ENCODE measurements at places on chromosomes 7 and 10.
A peak's percentile ranks its signal among the peaks of the same experiment; 100 is the strongest.

DNA sequence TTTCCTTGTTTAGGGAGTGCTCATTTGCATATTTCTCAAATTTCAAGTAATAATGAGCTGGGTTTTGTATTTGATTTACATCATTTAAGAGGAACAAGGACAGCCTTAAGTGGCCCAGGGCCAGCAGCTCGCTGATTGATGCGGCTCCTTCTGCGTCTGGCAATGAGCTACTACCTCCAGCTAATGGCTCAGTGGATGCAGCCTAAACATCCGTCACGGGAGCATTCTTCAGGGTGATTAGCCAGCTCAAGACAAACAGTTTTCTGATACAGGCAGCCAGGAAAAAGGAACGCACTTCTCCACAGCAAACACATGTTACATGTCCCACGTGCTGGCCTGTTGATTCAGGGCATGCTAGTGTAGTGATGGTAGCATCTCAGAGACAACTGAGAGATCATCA is 169.3 kb upstream of the TCERG1L start:
- no peak for DNase-seq

DNA sequence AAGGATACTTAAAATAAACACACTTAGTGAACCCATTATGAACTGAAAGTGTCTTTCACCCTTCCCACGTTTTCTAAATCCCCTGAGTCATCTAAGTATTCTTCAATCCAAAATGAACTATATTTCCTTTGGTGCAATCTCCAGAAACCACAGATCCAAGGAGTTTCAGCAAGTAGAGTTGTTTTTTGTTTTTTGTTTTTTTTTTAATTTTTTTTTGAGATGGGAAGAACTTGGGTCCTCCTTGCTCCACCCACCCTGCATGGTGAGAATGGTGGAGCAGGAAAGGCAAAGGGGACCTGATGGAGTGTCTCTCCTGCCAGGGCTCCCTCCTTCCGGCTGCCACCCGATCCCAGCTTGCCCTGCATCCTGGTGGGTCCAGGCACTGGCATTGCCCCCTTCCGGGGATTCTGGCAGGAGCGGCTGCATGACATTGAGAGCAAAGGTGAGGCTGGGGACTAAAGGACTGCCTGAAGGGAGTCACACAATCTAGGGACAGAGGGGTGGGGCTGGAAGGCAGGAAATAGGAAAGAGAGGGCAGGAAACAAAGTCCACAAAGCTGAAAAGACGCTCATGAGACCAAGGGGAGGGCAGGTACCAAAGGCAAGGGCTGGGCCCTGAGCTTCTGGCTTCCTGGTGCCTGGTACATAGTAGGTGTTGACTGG is 12.1 kb downstream of the ATG9B start:
- no peak for DNase-seq

GRCh38 chr7:2036786-2037185 is 196.0 kb downstream of the MAD1L1 start:
- DNase-seq = no peak

- no peak for DNase-seq
Observed at GRCh38 chr10:133372507-133372906, 647 bp downstream of the ECHS1 start.

- DNase-seq = no peak
Observed at GRCh38 chr7:134414109-134414508, 44.8 kb downstream of the AKR1B1 start.

GRCh38 chr10:129483430-129484010 is 16.5 kb downstream of the MGMT start:
- no peak for DNase-seq

- DNase-seq = no peak
Observed at GRCh38 chr10:73850863-73851461, 23.4 kb downstream of the CAMK2G start.

- no peak for DNase-seq
Observed at GRCh38 chr10:75407713-75408508, 6.3 kb upstream of the ZNF503 start.

- DNase-seq = no peak
Observed at GRCh38 chr10:100978901-100979195, 8.4 kb downstream of the MRPL43 start.

GRCh38 chr10:49139846-49140195 is 6.0 kb upstream of the FAM170B start:
- DNase-seq = no peak

- DNase-seq = no peak
Observed at GRCh38 chr10:106636766-106637491, 527.6 kb downstream of the SORCS1 start.

- DNase-seq = no peak
Observed at GRCh38 chr7:114175125-114175524, 239.5 kb upstream of the FOXP2 start.

- no peak for DNase-seq
Observed at GRCh38 chr7:157265051-157265450, 71.8 kb upstream of the DNAJB6 start.

- no peak for DNase-seq
Observed at GRCh38 chr10:5343092-5343491, 21.7 kb upstream of the UCN3 start.

DNA sequence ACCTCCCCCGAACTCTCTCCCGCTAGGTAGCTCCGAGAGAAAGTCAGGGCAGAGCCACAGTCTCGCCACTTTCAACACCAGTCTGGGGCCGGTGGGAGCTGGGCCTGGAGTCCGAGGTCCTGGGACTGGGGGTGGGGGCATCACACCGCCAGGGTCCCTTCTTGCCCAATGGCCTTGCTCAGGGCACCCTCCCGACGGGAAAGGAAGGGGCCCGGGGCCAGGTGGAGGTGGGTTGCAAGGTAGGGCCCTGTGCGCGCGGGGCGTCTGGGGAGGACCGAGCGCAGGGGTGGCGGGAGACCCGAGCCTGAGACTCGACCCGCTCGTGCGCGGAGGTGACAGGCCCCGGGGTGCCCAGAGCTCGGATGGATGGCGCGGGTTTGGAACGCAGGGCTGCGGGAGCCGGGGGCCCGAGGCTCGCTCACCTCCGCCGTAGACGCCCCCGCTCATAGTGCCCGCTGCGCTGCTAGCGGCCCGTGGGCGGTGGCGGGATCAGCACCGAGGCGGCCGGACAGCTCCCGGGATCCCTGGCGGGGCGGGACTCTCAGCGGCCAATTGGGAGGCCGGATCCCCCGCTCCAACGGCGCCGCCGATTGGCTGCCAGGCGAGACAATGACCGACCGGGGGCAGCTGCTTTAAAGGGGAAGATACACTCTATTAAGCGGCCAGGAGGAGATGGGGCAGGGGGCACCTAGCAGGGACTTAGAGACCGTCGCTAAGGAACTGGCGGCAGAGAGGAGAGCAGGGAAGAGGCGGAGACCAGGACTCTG is at the start of gene ACTL6B:
TSS of gene ACTL6B (minus strand) at position 541 of the 767 bp plus-strand sequence. CDS start at position 447, 94 bp downstream.
- peak; percentile 56 for DNase-seq

DNA sequence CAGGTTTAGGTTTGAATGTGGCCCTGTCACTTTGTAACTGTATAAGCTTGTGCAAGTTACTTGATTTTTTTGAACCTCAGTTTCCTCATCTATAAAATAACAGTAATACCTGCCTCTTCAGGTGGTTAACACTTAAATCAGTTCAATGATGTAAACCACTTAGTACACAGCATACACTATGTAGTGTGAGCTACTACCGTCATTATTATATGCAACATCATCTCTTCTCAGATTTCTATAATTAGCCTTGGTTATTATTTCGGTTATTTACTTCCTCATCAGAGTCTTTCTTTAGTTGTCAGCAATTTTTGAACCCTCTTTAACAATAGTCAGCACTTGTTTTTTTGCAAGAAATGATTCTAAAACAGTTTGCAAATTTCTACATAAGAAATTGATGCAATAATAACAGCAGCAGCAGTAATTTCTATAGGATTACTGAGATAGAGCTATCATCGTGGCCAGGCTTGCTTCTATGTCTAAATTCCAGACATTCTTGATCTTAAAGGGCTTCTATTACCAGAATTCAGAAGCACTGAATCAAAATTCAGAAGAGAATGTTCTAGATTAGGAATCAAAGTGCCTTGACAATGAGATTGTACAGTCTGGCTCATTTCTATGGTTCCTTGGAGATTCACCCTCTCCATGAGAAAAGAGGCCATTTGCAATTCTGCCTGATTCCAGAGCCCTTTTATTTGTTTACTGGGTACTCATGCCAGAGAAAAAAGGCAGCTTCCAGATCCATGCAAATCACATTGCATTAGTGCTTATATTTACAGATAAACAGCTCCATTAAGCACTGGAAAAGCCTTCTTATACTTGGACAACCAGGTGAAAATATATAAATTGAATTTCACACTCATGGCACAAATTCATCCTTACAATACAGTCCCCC is 25.0 kb upstream of the WDR11 start:
- DNase-seq = no peak

GRCh38 chr7:155807789-155808548 is 4.3 kb downstream of the SHH start:
- DNase-seq = no peak

GRCh38 chr7:3109311-3109915 is 65.7 kb upstream of the CARD11 start:
- DNase-seq = no peak

DNA sequence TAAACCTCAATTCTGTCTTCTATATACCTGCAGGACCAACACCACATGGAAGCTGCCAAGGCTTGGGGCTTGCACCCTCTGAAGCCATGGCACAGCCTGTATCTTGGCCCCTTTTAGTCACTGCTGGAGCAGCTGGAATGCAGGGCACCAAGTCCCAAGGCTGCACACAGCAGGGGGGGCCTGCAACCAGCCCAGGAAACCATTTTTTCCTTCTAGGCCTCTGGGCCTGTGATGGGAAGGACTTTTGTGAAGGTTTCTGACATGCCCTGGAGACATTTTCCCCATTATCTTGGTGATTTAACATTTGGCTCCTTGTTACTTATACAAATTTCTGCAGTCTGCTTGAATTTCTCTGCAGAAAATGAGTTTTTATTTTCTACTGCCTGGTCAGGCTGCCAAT is 123.2 kb upstream of the PCGF5 start:
- DNase-seq = no peak

- no peak for DNase-seq
Observed at GRCh38 chr10:18409599-18410397, 241.6 kb downstream of the NSUN6 start.

GRCh38 chr7:1787241-1787640 is 117.2 kb downstream of the ELFN1 start:
- no peak for DNase-seq

DNA sequence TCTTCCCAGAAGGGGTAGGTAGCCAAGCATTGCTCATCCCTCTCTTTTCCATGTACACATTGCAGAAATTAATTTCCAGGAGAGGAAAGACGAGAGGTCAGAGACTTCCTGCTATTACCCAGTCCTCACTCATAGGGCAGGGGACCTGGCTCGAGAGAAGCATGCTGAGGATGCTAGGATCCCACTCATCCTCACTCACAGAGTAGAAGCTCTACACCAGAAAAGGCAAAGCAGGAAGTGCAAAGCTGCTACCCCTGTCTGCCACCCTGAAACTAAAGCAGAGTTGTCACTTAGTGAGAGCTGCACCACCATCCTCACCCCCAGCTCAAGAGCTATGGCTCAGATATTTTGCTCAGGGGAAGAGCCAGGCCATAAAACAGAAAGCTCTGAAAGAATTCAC is 9.9 kb downstream of the OR9A2 start:
- DNase-seq = no peak

- no peak for DNase-seq
Observed at GRCh38 chr7:158161194-158161593, 426.4 kb downstream of the PTPRN2 start.

- no peak for DNase-seq
Observed at GRCh38 chr10:58781873-58782488, 269.3 kb downstream of the BICC1 start.

DNA sequence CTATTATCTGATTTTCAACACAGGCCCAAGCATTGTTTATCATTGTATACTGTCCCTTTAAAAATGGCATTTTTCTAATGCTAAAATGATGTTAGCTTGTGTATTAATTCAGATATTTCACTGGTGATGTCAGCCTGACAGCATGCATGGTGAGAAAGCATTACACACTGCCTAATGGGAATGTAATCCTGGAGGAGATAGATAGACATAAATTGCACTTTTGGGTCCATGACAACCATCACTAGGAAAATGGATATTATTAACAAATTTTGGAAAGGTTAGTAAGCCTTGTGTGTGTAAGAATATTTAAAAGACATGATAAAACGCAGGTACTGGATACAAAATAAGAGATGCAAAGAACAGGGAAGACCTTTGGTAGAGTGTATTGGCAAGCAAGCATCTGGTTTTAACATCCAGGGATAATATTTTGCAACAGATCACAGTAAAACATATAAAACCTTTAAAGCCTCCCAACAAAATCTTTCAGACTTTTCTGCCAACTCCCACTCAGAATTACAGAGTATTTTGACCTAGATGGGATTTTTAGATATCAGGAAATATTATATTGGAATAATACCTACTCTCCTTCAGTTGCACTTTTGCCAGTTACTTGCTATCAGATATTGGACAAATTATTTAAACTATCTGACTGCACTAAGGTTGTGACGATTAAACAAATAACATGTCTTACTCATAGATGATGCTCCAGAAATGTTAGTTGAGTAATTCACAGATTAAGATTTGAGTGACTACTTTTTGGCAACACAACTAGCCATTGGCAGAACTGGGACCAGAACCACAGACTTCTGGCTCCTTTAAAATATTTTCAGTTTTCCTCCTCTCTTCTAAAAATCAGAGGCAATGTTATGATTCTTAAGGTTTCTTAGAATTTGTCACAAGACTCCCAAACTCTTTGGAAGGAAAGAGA is 291.6 kb upstream of the SEMA3C start:
- DNase-seq = no peak

DNA sequence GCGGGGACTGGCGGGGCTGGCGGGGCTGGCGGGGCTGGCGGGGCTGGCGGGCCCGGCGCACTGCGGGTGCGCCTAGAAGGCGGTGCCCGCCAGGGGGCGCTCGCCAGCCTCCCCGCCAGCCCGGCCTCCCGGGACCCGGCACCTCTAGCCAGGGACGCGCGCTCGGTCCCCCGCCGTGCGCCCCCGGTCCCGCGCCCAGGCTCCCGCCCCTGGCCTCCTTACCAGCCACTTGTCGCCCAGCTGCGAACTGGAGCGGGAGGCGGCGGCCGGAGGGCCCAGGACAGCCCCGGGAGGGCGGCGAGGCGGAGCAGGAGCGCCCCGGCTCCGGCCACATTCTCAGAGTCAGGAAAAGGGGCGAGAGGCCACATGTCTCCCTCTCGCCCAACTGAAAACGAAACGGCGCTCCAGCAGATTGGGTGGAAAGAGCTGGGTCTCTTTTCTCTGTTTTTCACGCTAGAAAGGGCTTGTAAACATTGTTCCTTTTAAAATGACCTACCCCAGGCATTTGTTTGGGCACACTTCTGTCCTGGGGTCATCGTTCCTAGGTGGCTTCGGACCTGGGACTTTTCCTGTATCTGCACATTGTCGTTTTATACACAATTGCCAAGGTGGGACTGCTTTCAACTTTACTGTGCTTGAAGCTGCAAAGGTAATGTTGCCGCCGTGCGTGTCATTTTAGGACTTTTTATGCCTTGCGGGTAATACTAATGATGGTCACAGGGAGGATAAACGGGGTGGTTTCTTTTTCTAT is 378 bp upstream of the PRKCQ start:
- DNase-seq = peak; percentile 81

DNA sequence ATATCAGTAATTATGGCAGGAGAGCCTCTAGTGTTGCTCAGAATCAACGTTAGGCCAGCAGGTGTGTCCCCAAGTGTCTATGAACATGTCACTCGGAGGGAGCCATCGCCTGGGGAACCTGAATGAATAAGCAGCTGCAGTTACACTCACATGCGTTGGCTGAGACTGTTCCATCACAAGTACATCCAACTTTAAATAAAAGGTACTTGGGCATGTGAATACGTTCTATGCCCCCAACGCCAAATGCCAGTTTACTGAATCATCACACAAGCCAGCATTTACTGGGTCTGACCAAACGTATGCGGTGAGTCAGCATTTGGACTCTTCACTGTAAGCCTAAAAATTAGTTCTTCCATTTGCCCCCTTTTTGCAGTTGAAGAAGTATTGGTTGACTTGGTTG is 207.6 kb upstream of the PLXNA4 start:
- DNase-seq = no peak

GRCh38 chr10:10510179-10510578 is 507.5 kb upstream of the CELF2 start:
- no peak for DNase-seq
